ENCODE measurements at places on chromosomes 2 and 18. TPM values are rescaled to one million over a fixed set of nuclear protein-coding genes. Genes with fewer than 3 reads are reported as not detected.

The UGT1A8 gene
- not detected for total RNA-seq

The SEPTIN10 gene
- total RNA-seq = 80.7 TPM

The NEU4 gene
- total RNA-seq = 0.76 TPM

The XDH gene
- total RNA-seq = 3.1 TPM

The CLEC4F gene
- total RNA-seq = 0.72 TPM

The CLIP4 gene
- 18.1 TPM for total RNA-seq

The MAP3K19 gene
- not detected for total RNA-seq

The CD28 gene
- 4.7 TPM for total RNA-seq

The ANKRD36B gene
- total RNA-seq = 23.3 TPM

The FBXO48 gene
- 1.3 TPM for total RNA-seq

The PTPRN gene
- total RNA-seq = not detected

The MAB21L4 gene
- total RNA-seq = 6.1 TPM

The INPP4A gene
- total RNA-seq = 27.9 TPM

The TNFRSF11A gene
- total RNA-seq = 5.4 TPM

The RAPGEF4 gene
- total RNA-seq = 13.6 TPM

The ZNF521 gene
- 18.0 TPM for total RNA-seq

The C2orf66 gene
- total RNA-seq = not detected

The DPP10 gene
- not detected for total RNA-seq

The HOXD13 gene
- total RNA-seq = not detected

The ELOA2 gene
- not detected for total RNA-seq

The DTNA gene
- total RNA-seq = 22.3 TPM

The CFC1 gene
- total RNA-seq = not detected

The CNNM3 gene
- 26.1 TPM for total RNA-seq

The TIA1 gene
- 97.6 TPM for total RNA-seq
